ENCODE measurements at places on chromosomes 6 and 20. TPM values are rescaled to one million over a fixed set of nuclear protein-coding genes. Genes with fewer than 3 reads are reported as not detected.

DNA sequence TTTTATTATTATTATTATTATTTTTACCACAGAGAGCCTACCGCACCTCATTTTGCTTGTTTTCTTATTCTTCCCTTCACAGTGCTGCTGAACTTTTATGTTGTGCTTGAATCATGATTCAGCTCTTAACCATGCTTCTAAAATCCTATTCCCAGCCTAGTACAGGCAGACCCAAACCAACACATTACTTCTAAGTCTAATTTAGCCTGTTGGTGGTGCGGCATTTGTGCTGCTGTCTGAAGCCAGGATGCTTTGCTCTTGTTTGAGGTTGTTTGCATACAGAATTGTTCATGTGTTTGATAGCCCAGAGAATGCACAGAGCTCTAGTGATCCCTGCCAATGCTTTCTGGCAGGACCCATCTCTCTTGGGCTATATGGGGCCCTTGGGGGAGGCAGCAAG is 213.5 kb upstream of the KCNG1 start:
- no peak overlapping the region for H3K4me3 ChIP-seq
- no peaks in the 10 kb centered on the region for H3K36me3 ChIP-seq
- no peaks in the 10 kb centered on the region for H3K27me3 ChIP-seq
- DNase-seq, result no peak
- H3K4me1 ChIP-seq, result no peaks in the 10 kb centered on the region
- no peak overlapping the region for H3K27ac ChIP-seq

Gene KHDC1
- 0.42 TPM for total RNA-seq

Gene NINL
- 14.1 TPM for total RNA-seq

- no peaks in the 10 kb centered on the region for H3K4me1 ChIP-seq
- DNase-seq, result no peak
- H3K4me3 ChIP-seq, result no peak overlapping the region
- no peak overlapping the region for H3K27ac ChIP-seq
- H3K36me3 ChIP-seq, result no peaks in the 10 kb centered on the region
Measured at GRCh38 chr20:35583636-35584560, 31.7 kb upstream of the SPAG4 start.

Gene IMPG1
- total RNA-seq, result not detected

Gene BFSP1
- 0.63 TPM for total RNA-seq

Gene C20orf202
- total RNA-seq, result not detected

DNA sequence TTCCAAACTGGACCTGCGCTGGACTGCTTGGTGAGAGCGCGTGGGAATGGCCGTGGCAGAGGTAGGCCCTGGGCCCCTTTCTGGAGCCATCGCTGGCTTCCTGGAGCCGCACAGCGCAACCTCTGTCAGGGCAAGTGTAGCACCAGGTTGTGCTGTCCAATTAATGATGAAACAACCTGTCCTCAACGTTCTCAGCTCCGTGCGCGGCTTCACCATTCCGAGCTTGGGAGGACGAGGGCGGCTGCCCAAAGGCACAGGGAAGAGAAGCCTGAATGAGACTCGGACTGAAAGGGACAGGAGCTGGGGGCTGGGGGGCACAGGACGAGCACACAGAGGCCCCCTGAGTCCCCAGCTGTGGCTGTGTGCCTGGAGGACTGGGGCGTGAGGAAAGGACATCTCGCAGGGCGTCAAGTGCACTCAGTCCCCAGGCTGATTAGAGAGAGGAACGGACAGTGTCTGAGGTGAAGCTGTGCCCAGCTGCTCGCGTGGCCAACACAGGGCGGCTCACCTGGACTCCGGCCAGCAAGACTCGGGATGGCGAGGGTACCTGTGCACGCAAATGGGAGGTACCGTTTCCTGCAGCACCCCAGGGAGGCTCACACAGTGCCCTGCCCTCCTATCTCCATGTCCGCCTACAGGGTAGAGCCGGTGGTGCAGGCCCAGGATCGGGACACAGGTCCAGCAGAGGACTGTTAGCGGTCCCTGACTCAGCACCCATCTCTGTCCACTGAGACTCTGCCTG is 403.3 kb downstream of the TAF4 start:
- no peak overlapping the region for H3K27ac ChIP-seq
- H3K36me3 ChIP-seq, result no peaks in the 10 kb centered on the region
- H3K4me1 ChIP-seq, result no peaks in the 10 kb centered on the region
- no peak for DNase-seq
